Fibroblast of upper back skin (primary cell): ENCODE measurements at places on chromosomes 11 and 22.

DNA sequence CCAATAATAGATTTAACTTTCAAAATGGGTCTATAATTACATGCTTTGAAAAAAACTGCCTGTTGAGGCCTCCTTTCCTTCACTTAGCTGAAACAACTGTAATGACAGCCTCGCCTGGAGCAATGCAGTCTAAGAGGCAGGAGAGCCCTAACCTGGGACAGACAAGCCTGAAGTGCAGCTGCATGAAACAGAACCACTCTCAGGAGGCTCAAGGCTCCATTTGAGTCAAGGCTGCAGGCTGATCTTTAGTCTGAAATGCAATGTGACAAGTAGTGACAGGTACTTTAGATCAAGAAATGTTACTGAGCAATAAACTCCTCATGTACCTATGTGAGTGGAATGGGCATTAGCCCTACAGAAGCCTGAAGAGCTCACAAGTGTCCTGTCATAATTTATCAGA lies 414.0 kb upstream of the LUZP2 start:
- no peak for DNase-seq

DNA sequence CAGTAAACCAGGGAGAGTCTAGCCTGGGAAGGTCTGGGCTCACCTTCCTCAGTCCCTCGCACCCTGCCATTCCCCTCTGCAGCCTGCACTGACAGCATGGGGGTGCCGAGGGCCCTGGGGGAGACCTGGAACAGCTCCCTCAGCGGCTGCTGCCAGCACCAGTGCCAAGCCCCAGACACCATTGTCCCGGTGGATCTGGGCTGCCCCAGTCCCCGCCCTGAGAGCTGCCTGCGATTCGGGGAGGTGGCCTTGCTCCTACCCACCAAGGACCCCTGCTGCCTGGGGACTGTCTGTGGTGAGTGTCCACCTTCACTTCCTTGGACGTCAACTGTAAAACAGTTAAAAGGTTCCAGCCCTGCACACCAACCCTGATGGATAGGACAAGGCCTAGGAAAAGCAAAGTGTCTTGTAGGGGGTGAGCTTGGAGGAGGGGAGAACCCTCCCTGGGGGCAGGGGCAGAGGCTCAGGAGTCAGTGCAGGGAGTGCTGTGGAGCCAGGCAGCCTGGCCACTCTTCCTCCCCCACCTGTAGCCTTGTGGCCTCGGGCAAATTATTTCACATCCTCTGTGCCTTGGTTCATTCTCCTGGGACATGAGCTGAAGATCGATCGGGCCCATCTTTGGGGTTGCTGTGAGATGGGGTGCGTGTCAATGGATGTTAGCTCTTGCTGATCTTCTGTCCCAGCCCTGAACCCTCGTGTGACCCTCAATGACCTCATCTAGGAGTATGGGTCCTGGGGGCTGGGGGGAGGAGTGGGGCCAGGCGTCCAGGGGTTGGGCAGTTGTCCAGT lies 85.2 kb upstream of the MYOD1 start:
- DNase-seq, result no peak

DNA sequence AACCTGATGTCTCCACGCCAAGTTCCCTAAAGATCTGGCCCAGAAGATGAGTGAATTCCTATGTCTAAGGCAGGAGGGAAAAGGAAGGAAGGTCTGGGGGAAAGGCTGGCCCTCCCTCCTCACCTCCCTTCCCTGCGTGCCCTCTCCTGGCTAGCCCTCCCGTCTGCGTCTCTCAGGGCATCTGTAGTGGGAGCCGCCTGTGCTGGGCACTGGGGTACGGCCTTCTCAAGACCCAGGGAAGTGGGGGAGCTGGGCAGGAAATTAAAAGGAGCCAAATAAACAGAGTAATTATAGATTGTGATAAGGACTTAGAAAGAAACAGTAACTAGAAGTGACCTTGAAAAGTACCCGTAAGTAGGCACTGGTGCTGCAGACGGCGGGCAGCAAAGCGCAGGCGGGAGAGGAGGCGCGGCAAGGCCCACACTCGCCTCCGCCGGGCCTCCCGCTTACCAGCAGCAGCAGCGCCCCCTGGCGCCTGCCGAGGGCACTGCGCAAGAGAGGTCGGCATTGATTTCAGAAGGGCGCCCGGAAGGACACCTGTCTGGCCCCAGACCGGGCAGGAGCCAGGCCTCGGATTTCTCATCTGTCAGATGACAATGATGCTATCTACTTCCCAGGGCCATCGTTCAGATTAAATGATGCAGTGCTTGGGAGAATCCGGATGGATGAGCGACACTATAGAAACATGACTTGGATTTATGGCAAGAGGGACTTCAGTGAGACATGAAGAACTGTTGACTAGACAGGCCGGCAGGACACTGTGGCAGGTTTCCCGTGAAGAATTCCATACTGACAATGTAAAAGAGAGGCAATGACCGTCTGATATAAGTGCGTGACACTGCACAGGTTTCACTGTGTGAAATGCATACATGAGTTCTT lies 7.3 kb downstream of the KCNJ1 start:
- DNase-seq, result peak; percentile 40

DNA sequence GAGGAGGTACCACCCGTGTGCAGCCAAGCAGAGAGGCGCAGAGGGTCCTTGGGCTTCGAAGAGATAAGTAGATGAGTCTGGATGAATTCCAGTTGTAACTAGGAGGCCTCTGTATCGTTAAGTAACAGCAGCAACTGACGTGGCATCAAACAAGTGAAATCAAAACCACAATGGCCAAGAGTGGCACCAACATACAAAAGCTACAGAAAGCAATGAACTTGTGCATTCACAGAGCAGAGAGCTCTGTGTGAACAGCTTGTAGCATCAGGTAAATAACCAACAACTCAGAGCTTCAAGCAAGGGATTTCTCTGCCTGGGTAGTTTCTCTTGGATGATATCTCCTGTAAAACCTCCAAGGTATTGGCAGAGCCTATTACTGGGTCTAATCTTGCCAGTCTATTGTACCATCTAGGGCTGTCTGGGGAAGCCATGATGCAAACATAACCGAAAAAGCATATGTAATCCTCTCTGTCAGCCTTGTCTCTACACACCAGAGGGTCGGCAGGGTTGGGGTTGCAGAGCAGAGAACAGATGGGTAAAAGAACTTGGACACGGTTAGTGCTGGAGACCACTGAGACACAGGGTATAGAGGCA lies 83.1 kb upstream of the USP47 start:
- no peak for DNase-seq

GRCh38 chr11:284105-285020 lies 4.6 kb upstream of the PGGHG start:
- DNase-seq, result no peak

DNA sequence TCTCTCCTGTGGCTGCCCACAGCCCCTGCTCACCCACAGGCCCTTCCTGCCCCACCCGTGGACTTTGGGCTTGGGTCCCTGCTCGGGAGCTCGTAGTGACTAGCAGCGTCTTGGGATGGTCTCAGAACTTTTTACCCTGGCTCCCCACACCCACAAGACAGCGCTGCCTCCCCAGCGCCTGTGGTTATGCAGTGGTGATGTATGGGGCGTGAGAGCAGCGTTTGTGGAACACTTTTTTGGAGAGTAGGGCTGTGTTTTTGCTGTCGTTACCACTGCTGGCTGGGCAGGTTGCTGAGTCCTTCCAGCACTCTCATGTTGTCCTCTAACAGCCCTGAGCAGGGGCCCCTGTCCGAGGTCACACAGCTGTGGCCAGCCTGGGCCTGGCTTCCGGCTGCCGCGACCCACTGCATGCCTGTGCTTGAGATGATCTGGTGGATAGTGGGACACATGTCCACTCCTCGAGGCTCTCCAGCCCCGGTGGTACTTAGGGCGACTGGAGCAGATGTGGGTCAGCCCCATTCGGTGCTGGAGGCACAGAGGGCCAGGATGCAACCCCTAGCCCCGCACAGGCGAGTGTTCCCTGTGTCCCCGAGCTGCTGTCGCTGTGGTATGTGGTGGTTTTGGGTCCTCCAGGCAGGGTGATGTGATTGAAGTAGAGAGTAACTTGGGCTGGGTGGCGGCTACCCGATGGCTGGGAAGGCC lies 7.1 kb upstream of the GRAMD4 start:
- no peak for DNase-seq

DNA sequence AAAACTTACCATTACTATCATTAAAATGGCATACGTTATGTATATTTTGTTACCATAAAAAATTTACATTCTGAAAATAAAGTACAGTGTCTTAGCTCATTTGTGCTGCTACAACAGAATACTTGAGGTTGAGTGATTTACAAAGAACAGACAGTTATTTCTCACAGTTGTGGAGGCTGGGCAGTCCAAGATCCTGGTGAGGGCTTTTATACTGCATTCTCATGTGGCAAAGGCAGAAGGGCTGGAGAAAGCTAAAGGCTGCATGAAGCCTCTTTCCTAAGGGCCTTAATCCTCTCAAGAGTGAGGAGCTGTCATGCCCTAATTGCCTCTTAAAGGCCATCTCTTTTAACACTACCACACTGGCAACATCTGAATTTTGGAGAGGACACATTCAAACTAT lies 13.3 kb downstream of the GGTLC2 start:
- DNase-seq, result no peak

DNA sequence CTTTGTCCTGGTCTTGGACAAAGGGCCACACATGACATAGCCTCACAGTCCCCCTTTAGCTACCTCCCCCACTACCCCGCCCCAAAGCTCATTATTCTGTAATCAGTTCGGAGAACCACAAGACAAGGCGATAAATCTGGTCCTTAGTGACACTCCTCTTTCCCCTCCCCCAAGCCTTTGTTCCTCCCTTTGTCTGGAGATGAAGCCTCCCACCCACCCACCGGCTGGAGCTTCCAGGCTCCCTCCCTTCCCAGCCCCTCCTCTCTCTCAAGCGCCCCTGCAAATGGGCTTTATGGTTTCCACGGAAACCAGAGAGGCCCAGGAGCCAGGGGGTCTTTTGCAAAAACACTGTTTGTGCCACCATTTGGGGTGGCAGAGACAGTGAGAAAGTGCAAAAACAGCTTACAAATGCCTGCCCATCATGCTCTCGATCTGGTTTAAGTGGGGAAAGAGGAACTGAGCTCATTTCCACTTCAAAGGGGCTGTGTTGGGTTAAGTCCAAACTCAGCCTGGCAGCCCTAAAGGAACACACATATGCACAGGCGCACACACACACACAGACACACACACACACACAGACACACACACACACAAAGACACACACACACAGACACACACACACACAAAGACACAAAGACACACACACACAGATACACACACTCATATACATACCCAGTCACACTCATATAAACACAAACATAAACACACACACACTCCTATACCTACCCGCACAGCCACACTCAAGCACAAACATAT lies 23.5 kb downstream of the APLNR start:
- peak; percentile 62 for DNase-seq

DNA sequence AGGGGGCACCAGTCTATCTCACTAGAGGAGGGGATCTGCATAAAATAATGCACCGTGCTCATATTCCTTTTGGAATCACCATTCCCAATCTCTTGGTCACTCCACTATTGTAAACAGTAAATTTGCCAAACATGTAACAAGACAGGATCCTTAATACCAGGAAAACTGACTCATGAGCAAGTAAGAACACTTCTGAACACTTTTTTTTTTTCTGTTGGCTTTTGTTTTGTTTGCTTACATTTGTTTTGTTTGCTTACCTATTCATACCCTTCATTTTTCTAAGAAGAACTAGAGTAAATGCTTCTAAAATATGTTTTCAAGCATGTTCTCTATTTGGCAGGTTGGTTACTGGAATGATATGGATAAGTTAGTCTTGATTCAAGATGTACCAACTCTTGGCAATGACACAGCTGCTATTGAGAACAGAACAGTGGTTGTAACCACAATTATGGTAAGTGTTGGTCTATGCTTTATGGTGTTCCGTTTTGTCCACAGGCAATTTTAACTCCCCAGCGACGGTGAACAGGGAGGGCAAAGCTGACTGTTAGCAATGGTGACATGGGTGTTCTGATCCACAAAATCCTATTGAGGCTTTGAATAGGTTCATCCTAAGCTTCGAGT lies 111.8 kb downstream of the MSANTD4 start:
- no peak for DNase-seq

- no peak for DNase-seq
Measured at GRCh38 chr11:73333640-73334383, 25.7 kb downstream of the ARHGEF17 start.

- peak; percentile 91 for DNase-seq
Measured at GRCh38 chr11:128501632-128502549, 85.5 kb downstream of the ETS1 start.

DNA sequence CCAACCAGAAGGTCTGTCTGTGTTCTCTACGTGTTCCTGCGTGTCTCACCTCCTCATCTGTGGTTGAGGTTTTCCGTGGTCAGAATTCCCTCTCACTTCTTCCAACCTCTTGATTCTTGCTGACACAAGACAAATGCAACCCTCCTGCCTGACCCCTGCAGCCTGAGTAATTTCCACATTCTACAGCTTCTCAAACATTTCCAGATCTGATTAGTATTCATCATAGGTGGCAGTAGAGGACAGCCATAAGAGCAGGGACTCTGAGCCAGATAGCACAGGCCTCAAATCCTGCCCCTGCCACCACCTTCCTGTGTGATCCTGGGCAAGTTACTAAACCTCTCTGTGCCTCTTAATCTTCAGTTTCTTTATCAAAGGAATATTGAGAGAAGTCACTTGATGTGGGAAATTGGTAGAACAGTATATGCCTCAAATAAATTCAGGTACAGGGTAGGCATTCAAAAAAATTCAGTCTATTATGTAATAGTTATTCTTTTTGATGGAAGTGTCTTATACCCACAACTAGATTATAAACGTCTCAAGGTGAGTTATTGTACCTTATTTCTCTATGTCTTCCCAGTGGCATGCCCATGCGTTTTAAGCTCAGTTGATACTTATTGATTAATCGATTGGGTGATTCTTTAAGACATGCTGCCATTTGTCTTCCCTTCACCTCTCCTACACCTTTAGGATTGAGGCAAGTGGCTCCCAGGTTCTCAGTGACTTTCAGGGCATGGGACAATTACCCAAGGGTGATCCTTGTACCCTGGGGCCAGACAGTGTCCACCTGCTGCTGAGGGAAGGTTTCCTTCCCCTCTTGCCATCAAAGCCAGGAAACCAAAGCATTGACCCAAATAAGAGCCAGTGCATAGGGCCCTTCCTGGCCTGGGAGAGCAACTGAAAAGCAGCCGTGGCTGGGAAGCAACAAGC lies 19.6 kb downstream of the POU2AF1 start:
- no peak for DNase-seq

GRCh38 chr11:111297696-111298095 lies 650 bp upstream of the POU2AF3 start:
- no peak for DNase-seq

GRCh38 chr22:50601669-50602337 lies 1.2 kb downstream of the MAPK8IP2 start:
- no peak for DNase-seq

- peak; percentile 3 for DNase-seq
Measured at GRCh38 chr11:118124929-118125535, 27.6 kb downstream of the SCN4B start.

GRCh38 chr11:30938171-30938570 lies 352.0 kb upstream of the MPPED2 start:
- DNase-seq, result no peak
